ENCODE measurements at places on chromosomes 4 and X.

GRCh38 chr4:148984951-148985350 is 542.7 kb upstream of the NR3C2 start:
- DNase-seq: no peak

DNA sequence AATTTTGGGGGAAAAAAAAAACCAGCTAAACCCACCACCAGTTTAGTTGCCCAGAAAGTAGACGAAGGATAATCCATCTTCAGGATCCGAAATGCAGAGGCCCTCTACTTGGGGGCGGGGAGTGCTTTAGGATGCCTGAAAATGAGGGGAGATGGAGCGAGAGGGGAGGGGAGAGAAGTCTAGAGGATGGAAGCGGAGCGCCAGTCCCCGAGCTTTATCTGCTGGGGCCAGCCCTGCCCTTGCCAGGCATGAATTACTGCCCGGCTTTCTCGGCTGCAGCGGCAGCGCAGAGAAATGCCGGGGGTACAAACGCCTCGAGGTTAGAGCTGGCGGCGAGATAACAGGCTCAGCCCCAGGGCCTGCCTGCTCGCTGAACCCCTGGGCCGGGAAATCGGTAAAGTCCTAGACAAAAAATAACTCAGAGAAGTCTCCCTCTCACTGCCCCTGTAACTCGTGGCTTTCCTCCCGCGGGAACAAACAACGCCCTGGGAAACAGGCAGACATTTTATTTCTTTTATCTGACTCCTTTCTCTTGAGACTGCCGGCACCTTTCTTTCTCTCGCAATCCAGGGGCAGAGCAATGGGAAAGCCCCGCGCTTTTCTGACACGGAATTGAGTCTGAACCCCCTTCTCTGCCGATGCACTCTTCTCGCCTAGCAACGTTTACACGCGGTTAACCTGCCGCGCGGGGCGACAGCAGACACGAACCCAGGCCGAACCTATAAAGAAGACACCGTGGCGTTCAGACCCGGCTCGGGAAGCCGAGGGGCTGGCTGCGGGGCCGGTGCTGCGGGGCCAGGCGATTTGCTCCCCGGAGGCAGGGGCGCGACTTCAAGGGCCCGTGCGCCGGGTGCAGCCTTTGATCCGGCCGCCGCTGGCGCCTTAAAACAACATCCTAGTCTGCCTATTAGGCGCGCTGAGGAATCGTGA is 3.1 kb upstream of the MSX1 start:
- no peak for DNase-seq

GRCh38 chrX:35040871-35041270 is 98.3 kb downstream of the FAM47B start:
- no peak for DNase-seq

DNA sequence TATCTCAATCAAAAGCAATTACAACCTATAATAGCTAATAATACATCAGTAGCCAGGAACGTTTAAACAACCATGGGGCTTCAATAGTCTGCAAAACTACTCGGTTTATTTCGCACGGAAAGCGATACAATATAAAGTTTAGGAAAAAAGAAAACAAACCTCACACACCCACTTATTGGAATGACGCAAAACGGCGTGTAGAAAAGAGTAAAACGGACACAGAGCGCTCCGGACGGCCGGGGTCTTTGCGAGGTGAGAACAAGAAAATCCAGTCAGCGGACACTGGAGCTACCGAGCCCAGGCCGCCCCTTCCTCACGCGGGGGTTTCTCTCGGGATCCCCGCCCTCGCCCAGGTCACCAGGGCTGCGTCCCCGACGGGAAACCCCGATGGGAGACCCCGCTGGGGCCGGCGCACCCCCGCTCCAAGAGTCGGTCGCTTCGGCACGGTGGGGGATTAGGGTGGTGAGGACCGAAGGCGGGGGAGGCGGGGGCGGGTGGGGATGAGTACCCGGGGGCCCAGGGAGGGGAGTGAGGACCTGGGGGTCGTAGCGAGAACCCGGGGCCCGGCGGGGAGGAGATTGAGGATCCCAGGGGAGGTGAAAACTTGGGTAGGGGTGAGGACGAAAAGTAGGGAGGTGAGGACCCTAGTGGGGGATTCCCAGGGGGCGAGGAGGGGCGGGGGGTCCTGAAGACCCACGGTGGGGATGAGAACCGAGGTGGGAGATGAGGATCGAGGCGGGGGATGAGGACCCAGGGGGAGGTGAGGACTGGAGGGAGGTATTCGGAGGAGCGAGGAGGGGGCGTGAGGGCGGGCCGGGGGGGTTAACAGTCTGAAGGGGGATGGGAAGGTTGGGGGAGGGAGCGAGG is 737 bp downstream of the NELFA start:
- no peak for DNase-seq

DNA sequence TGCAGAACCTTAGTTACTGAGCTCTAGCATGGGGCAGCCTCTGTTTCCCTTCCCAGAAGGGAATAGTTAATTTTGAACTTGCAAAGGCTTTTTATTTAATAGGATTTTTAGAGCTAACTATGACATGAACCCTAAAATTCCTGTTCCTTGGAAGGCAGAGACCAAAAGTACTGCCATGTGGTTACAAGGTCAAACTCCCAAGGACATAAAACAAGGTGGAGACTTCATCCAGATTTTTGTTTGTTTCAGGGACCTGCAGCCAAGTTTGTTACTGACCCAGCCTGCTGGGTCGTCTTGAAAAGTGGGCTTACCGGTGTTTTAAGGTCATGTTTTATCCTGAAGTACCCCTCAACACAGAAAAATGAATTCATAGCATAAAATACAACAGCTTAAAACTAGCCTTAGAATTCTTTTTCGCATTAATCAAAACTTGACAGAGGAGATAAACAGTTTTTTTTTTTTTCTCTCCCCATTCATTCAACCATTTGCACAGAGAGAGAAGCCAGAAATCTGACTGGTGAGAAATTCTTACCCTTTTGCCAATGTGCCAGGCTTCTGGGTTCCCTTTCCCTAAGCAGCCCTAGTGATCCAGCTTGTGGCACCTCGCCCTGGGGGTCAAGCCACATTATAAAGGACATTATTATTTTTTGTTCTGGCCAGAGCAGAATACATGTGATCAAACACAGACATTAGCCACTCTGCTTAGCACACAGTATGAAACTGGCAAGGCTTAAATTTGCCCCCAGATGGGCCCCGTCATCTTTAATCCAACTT is 21.5 kb upstream of the GRPEL1 start:
- DNase-seq: no peak

GRCh38 chr4:68963374-68963773 is 11.8 kb upstream of the UGT2A3 start:
- no peak for DNase-seq

DNA sequence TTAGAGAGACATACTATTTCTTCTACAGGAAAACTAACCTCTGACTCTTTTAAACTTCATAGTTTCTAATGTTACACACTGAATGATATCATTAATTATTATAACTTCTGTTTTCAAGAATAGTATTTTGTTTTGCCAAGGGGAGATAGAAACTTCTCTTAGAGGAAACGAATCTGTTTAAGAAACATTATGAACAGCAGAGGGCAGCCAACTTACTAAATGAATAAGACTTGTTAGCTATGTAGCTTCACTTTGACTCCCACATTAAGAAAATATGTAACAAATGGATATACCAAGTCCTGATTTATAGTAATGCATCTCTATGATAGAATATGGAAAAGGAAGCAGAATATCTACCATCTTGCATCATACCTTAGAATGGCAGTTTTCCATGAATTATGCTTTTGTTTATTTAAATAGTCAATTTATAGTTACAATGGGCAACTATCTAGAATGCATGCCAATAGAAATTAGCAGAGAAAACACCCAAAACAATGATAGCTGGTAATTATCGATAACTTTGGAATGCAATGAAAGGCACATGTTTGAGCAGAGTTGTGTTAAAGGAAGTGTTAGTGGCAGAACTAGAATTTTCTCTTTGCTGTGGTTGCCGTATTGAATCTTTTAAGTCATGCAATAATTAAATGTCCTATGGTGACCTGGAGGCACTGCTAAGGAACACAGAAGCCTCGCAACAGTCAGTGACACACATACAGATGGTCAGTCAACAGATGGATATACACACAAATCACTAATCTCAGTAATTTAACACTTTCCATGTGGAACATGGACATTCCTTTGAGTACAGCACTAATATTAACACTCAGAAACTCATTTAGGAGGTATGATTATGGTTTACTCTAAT is 105.7 kb upstream of the PDLIM3 start:
- no peak for DNase-seq

DNA sequence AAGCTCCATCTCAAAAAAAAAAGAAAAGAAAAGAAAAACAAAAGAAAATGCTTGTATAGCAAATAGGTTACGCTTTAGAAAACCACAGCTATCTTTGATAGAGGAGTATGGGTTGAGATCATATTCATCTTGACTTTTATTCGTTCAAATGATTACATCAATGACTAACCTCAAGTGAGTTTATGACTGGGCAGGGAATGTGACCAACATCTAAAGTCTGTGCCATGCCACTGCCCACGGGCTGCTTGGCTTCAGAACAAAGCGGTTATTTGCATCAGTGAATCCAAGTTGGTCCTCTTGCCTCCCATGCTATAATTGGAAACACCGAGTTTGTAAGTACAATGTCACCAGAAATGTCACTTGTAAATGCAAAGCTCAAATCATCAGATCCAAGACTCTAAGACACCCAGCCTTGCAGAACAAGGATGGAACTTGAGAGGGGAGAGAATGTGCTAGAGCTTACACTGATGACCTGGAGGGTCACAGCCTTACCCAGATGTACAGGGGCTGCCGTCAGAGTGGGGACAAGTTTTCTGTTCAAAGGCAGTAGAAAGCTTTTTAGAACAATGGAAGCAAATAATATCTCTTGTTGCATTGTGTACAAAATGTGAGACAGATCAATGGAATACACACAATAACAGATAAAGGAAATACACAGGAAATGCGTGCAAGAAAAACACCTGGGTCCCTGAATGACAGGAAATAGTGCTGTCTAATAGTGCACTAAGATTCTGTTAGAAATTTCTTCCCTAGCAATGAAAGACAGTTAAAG is 8.4 kb upstream of the OPN1LW start:
- DNase-seq: no peak

DNA sequence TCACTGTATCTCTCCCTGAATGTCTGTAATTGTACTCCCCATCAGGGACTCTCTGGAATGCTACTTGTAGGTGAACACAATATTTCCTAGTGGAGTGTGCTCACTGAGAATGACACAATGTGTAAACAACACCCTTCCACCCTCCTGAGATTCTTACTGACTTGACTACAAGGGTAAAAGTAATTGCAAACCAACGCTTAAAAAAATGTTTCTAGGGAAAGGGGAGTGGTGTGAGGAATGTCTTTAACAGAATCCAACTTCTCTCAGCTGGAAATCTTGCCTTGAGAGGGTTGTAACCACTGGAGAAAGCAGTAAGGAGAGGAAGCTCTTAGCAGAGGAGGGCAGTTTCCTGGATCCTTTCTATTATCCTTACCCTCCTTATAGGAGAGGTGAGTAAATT is 5.1 kb upstream of the RAPGEF2 start:
- no peak for DNase-seq

DNA sequence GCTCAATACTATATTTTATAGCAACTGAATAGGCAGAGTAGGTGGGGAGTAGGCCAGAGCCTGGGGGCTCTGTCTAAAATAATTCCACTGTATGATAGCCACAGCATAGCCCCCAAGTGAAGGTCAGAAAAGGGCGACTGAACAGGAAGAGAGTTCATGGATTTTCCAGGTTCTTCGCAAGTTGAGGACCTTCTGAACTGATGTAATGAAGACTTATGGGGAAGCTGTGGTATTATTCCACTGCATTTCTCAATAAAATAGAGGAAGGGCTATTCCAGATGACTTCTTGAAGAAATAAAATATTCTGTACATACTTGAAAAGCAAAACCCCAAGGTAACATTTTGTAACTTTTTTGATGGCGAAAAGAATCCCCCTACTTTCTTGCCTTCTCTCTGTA is 231.4 kb upstream of the GPC4 start:
- DNase-seq: no peak

DNA sequence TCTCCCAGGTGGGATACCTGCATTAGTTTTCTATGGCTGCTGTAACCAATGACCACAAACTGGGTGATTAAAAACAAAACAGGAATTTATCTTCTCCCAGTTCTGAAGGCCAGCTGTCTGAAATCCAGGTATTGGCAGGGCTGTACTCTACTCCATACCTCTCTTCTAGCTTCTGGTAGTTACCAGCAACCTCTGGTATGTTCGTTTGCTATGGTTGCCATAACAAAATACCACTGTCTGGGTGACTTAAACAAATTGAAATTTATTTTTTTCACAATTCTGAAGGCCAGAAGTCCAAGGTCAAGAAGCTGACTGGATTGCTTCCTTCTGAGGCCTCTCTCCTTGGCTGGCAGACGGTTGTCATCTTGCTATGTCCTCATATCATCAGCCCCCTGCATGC is 642.1 kb upstream of the TENM3 start:
- DNase-seq: no peak
